ENCODE measurements at places on chromosomes 6 and 20.

GRCh38 chr20:35791097-35791496 lies 19.3 kb downstream of the PHF20 start:
- DNase-seq: no peak

- no peak for DNase-seq
Measured at GRCh38 chr6:97078791-97079190, 154.3 kb downstream of the KLHL32 start.

GRCh38 chr20:53914781-53915445 lies 155.5 kb downstream of the BCAS1 start:
- DNase-seq: no peak

DNA sequence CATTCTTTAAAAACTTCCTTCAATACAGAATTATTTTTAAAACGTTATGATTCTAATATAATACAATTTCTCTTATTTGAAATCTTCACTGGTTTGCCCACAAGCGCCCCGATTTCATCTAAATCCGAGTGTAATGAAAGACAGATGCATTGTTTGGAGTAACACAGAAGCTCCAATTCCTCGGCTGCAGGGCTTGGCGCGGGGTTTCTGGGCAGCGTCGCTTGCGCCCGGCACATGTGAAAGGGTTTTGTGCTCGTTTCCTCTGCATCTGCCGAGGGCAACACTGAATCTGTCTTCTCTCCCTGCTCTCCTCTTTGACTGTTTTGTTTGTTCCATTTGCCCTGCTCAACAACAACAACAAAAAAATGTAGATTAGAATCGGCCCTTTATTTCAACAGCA lies 248.6 kb upstream of the QKI start:
- DNase-seq: no peak

GRCh38 chr20:23857962-23858595 lies 21.5 kb downstream of the CST5 start:
- DNase-seq: no peak

- no peak for DNase-seq
Measured at GRCh38 chr6:113115196-113115595, 741.9 kb upstream of the MARCKS start.

DNA sequence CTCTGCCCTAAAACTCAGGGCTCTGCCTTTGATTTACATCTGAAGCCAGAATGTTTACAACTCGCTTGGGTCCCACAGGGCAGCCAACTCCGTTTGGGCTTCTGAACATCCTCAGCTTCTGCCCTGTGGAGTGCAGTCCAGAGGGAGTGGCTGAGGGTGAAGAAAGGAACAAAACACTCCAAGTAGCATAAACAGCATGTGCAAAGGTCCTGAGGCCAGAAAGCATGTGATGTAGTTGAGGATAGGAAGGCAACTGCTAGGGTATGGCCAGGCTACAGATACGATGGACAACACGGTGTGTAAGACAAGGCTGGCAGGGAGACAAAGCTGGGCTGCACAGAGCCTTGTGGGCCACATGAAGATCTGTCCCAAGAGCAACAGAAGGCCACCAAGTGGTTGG lies 12.5 kb downstream of the JAG1 start:
- no peak for DNase-seq

GRCh38 chr20:60636417-60636816 lies 615.6 kb upstream of the CDH4 start:
- no peak for DNase-seq

DNA sequence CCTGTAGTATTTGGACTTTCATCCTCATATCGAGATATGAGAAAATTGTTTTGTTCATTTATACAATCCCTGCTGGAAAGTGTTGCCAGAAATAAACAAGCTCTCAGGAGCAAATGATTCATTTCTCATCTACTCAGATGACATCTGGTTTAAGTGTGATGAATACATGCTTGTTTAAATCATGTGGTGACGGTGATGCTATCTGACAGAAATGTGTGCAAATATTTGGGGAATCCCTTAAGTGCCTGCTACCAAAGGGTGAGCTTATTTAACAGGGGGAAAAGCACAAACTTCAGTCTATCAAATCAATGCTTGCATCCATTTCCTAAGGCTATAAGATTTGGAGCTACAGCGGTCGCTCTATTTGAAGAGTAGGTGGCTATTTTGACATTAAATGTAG lies 368.3 kb upstream of the SASH1 start:
- peak; percentile 52 for DNase-seq

GRCh38 chr20:44861531-44862006 lies 23.9 kb upstream of the YWHAB start:
- DNase-seq: peak; percentile 64

DNA sequence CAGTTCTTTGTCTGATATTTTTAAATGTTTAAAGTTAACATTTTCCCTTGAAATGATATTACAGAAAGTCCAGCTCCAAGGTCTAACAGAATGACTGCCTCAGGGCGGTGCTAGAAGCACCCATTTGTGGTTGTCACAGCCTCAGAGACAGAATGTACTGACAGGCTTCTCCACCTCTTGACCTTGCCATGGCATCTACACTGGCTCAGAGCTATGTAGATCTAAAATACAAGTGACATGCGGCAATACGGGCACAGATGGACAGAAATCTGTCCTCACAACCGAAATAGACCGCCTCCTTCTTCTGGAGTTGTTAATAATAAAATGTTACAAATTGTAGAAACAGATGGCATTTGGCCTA lies 167.2 kb upstream of the THEMIS start:
- no peak for DNase-seq

- no peak for DNase-seq
Measured at GRCh38 chr6:142722012-142722411, 223.0 kb downstream of the HIVEP2 start.

DNA sequence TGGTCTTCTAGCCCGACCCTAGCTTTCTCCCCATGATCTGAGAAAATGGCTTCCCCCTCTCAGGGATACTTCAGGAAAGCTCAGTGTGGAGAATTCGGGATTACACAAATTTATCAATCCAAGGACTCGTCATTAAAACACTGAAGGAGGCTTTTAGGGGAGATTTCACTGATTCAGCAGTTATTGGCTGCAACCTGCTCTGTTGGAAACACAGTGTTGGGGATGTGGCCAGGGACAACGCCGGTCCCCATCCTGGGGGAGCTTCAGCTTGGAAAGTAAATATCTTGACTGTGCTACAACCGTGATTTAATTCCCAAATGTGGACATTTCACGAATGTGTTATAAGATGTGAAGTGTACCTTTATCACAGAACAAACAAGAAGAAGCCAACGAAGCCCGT lies 44.8 kb upstream of the ZNF831 start:
- no peak for DNase-seq

- no peak for DNase-seq
Measured at GRCh38 chr6:34061348-34061747, 84.5 kb downstream of the GRM4 start.

DNA sequence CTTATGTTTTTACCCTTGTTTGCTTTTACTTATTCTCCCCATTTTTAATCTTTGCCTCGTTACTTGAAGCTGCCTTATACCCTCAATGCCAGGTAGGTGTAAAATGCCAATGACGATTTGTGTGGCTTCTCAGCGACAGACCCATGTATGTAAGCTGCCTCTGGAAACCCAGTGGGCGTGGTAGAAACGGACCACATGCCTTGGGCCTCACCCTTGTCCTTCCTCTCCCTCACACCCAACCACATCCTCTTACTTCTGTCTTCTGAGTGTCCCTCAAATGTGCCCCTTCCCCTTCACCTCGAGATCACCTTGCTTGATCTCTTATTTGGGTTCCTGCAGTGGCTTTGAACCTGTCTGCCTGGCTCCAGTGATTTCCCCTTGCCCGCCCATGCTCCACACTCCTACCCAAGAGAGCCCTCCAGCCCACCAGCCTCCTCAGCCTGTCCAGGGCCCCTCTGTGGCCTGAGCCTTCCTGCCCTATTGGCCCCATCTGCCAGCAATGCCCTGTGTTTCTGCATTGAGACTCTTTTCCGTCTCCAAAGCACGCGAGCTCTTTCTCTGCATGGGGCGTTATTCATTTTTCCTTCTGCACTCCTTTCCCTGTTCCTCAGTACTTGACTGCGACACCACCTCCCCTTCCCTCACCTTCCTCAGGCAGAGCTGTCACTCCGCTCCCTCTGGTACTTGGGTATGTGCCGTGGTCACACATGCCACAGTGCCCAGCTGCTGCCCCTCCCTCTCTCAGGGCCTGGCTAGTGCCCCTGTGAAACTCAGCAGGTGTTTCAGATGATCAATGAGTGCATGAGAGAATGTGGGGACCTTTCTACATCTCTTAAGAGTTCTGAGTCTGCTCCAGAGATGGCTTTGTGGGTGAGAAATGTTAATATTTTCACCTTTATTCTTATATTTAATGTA lies 115.4 kb downstream of the SLX4IP start:
- DNase-seq: no peak

- no peak for DNase-seq
Measured at GRCh38 chr20:41524980-41525613, 93.1 kb downstream of the CHD6 start.

DNA sequence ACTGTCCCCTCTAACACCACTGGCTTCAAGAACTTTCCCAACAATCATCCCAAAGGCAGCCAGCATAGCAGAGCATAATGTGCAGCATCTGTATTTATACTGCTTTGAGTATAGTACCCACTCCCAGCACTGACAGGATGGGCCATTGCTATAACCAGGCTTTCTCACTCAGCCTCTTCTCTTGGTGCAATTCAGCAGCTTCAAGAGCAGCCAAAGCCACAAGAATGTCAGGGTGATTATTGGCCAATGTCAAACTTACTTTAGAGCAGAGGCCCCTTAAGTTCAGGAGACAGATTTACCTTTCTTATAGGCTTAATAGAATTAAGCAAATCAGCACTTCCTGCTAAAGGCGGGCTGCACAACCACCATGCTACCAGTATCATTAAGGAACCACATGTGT lies 232.4 kb upstream of the RSPO3 start:
- DNase-seq: peak; percentile 18

GRCh38 chr6:109055771-109056235 lies 38.8 kb downstream of the SESN1 start:
- DNase-seq: peak; percentile 68

DNA sequence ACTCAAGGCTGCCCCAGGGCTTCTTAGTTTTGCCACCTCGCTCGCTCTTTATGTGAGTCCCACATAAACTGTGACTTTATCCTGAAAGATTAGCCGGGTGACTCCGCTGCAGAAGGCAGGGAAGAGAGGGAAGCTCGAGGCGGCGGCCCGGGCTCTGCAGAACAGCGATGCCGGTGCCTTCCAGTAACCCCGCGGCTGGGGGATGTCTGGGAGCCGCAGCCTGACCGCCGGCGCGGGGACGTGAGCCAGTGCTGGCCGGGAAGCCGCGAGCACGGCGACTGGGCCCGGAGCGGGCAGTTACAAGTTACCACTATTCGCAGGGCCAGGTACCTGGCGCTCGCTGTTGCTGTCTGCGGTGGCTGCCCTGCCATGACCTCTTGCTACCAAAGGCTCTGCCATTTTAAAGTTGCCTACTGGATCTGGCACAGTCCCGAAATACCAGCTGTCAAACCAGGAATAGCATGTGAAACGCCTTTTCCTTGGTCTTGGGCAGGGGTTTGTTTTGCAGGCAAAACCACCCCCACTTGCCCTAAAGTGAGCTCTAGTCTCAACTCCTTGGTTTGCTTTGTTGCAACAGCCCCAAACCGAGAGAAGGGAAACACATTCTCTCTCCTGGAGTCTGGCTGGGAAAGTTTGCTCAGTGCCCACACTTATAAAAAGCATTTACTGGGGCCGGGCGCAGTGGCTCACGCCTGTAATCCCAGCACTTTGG lies 124.0 kb upstream of the SLC2A12 start:
- DNase-seq: peak; percentile 61

DNA sequence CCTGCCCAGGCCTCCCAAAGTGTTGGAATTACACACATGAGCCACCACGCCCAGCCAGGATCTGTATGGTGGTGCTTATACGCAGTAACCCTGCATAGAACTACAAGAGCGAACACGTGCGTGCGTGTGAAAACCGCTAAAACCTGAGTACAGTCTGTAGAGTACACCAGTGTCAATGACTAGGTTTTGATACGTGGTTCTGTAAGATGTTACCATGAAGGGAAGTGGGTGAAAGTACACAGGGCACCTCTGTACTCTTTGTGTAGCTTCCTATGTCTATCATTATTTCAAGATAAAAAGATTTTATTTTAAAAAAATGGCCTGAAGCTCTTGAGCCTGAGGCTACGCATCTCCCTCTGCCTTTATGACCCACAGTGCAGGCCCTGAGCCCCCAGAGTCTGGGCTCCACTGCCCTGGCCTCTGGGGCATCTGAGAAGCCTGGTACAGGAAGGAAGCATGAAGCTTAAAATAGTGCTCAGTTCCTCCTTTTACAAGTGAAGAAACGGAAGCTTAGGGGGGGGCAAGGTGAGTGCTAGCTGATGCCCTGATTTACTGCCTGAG lies 21.6 kb downstream of the LY86 start:
- DNase-seq: no peak

GRCh38 chr20:38842026-38842425 lies 36.5 kb downstream of the PPP1R16B start:
- DNase-seq: no peak

- DNase-seq: no peak
Measured at GRCh38 chr6:56289721-56290120, 42.3 kb upstream of the COL21A1 start.

- DNase-seq: no peak
Measured at GRCh38 chr20:3661060-3661813, 2.0 kb downstream of the GFRA4 start.

GRCh38 chr6:52231406-52232127 lies 12.7 kb downstream of the IL17F start:
- DNase-seq: no peak

DNA sequence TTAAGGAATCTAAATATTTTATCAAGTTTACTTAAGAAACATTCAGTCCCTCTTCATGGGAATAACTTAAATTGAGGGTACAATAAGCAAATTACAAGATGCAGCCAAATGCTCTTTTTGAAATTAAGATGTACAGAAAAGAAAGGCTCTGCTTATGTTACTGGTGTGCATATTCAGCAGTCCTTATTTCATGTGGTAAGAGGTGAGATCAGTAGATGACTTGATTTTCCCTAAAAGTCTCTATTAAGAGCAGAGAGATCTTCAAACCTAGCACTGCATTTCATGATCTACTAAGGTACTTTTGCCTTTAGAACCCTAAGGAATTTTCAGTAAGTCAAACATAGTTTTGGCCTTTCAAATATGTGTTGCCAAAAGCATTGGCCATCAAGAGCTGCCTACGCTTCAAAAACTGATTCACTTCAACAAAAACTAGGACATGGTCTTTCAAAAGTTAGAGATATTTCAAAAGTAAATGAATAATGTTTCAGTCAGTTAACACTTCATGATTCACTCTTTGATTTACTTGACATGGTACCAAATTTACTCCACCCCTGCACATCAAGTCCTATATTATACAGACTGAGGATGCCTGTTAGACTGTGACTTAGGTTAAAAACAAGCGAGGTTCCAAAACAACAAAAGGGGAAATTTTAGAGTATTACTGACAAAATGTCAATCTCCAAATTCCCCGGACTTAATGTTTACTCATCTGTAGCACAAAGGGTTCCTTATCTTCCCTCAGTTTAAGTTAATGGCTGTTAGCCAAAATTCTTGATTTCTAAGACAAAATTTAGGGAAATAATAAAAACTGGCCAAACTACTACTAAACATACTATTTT lies 19.2 kb downstream of the C6orf62 start:
- no peak for DNase-seq

DNA sequence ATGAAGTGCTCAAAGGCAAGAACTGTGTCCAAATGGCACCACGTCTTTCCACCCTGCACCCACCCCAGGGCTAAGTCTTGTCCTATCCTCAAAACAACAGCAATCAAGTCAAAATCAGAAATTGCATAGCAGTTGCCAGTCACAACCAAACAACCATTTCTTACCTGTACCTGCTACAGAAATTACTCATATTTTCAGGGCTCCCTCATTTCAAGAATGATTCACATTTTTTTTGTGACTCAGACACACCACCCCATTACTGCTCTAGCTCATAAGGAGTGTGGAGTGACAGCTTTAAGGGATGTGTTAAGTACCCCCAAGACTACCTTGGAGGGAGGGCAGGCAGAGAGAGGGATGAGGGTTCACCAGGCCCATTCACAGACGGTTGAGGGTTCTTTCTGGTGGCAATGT lies 111.7 kb downstream of the TRERF1 start:
- DNase-seq: no peak

Measured in fibroblast of gingiva (primary cell).